ENCODE measurements at places on chromosomes 13 and 19. TPM values are rescaled to one million over a fixed set of nuclear protein-coding genes. Genes with fewer than 3 reads are reported as not detected.

The CNOT3 gene
- 29.1 TPM for total RNA-seq

The CAPN12 gene
- total RNA-seq = 2.9 TPM

The SBSN gene
- total RNA-seq = not detected

The ZNF135 gene
- total RNA-seq = 4.1 TPM

The TEKTIP1 gene
- total RNA-seq = 0.90 TPM

The DHDH gene
- not detected for total RNA-seq

The C19orf73 gene
- 0.81 TPM for total RNA-seq

The CDC16 gene
- 46.8 TPM for total RNA-seq

The ZNF665 gene
- total RNA-seq = 5.4 TPM

The HSPB6 gene
- total RNA-seq = 290 TPM

The SYDE1 gene
- 44.6 TPM for total RNA-seq

The DDX49 gene
- total RNA-seq = 28.9 TPM

The CEACAM16 gene
- total RNA-seq = not detected

The ATP1A3 gene
- total RNA-seq = not detected

DNA sequence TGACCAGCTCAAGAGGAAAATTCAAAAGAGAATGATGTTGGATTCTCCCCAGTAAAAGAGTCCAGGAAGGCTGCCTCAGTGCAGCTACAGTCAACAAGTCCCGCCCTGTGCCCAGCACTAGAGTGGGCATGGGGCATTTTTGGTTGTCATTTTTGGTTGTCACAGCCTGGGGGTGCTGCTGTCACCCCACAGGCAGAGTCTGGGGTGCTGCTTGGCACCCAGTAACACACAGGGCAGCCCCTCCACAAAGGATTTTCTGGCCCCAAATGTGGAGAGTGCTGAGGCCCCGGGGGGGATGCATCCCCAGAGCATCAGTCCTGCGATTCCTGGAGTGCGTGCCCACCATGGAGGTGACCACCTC is 28.2 kb upstream of the TMEM255B start:
- peak; percentile 69 for DNase-seq

- DNase-seq = no peak
Observed at GRCh38 chr13:67119481-67119894, 110.6 kb downstream of the PCDH9 start.

- DNase-seq = no peak
Observed at GRCh38 chr13:58452123-58452623, 820.6 kb downstream of the PCDH17 start.

GRCh38 chr13:110869805-110870706 is 44.8 kb downstream of the ANKRD10 start:
- DNase-seq = peak; percentile 97

GRCh38 chr19:1811472-1811894 is 593 bp downstream of the ATP8B3 start:
- DNase-seq = peak; percentile 88

DNA sequence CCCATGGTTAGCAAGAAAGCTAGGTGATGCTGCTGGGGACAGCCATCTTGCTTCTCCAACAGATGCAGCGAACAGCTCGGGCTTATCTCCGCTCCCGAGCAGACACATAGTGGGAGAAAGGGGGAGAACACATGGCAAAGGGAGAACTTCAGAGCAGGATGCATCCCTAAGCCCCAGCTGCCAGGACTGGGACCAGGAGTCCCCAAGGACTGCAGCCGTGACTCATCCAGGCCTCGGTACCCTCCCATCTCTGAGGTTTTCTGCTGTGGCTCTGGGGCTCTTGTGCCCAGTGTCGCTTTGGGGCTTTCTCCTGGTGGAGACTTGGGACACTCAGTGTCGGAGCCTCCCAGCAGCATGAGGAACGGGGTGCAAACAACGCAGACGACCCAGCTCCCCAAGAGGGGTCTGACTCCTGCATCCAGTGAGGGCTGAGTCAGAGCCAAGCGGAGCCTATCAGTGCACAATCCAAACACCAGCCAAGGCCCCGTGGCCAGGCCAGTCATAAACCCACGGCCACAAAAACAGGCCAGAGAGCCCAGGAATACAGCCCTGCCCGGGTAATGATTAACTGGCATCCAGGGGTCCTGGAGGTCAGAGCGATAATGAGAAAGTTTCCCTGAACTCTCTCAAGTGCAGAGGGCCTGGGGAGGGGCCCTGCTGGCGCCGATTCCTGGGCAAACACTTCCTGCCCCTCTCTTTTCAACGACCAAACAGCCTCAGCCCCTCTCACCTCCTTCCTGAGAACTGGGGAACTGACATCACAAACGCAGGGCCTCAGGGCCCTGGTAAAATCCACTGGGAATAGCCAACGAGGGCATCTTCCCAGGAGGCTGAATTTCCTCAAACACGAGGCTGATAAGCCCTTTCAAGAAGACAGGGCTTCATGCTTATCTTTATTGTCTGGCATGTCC is 202.9 kb downstream of the USP12 start:
- DNase-seq = peak; percentile 68

DNA sequence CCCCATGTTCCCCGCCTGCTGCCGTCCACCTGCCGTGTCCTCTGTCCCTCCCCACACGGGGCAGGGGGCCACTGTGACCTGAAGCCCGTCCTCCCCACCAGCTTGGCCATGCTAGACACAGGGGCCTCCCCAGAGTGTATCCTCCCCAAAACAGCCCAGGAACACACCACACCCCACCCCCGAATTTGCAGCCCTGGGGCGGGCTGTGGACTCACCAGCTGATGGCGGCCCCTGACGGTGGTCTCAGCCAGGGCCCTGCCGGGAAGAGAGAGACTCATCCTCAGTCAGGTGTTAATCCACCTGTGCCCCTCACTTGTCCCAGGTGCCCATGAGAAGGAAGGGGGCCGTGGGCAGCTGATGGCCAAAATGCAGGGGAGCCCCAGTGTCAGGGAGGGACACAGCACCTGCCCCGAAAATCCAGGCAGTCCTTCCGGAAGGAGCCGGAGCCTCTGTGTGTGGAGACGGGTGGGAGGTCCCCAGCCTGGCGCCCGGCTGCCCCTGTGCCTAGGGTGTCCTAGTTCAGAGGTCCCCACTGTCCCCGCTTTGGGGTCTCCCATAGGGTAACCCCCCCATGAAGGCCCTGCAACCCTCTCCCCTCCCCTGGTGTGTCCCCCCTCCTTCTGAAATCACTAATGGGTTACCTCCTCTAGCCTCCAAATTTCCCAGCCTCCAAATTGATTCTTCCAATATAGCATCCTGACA is 39.3 kb upstream of the TCF3 start:
- DNase-seq = no peak

DNA sequence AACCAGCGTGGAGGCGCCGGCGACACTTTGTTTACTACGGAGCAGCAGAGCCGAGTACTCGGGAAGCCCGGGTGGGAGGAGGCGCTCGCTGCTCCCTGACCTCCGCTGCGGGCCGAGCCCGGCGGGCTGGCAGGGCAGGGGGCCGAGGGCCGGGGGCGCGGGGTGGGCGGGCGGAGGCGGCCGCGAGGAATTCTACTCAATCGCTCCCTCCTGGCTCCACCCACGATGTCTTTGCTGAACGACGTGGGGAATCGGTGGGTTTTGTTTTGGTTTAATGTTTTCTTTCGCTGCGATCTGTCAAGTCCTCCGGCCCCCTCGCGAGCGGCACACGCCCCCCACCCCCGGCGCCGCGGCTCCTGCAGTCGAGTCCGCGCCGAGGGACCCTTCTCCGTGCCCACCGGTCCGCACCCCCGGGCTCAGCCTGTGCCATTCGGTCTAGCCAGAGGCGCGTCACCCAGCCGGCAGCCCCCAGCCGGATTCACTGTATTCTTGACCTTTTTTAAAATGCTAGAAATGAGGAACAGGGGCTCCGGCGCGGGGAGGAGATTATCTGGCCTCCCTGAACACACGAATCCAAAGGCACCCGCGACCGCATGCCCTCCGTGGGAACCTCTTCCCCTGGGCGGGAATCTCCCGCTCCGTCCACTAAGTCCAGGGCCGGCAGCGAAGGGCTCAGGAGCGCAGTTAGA is 636 bp upstream of the FOXO1 start:
- DNase-seq = peak; percentile 90

- no peak for DNase-seq
Observed at GRCh38 chr19:10339380-10339960, at the start of gene ICAM3. Gene ICAM3, minus strand, starts transcription at chr19:10339624. Its CDS starts 10 bp downstream, at chr19:10339614.

DNA sequence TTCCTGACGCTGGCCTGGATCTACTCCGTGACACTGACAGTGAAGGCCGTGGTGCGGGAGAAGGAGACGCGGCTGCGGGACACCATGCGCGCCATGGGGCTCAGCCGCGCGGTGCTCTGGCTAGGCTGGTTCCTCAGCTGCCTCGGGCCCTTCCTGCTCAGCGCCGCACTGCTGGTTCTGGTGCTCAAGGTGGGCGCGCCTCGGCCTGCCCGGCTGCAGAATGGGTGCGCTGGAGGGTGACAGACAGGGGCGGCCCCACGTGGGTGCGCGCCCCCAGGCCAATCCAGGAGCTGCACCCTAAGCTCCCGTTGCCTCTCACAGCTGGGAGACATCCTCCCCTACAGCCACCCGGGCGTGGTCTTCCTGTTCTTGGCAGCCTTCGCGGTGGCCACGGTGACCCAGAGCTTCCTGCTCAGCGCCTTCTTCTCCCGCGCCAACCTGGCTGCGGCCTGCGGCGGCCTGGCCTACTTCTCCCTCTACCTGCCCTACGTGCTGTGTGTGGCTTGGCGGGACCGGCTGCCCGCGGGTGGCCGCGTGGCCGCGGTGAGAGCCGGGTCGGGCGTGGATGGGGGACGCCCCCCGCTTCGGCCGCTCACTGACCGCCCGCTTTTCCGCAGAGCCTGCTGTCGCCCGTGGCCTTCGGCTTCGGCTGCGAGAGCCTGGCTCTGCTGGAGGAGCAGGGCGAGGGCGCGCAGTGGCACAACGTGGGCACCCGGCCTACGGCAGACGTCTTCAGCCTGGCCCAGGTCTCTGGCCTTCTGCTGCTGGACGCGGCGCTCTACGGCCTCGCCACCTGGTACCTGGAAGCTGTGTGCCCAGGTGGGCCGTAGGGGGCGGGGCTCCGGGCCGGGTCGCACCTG is 7.2 kb downstream of the ABCA7 start:
- no peak for DNase-seq

DNA sequence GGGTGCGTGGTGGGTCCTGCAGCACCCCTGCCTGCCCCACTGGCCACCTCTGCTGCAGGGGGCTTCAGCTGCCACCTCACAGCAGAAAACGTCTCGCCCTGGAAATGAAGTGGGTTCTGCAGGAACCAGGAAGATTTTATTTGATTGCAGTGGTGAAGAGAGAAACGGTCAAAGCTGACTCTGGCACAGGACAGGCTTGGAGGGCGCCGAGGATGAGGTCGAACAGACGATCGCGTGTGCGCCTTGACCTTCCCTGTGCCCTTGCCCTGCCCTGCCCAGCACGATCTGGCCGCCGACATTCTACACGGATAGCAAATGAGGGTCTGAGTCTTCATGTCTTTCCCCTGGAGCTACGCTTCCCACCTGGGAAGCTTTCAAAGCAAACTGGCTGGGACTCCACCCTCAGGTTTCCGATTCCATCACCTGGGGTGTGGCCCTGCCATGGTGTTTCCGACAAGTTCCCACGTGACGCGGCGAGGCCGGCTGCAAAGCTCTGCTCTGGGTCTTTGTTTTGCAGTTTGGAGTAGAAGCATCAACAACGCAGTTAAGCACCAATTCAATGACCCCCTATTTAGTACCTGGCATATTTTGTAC is 50.3 kb upstream of the TUBGCP3 start:
- DNase-seq = no peak

DNA sequence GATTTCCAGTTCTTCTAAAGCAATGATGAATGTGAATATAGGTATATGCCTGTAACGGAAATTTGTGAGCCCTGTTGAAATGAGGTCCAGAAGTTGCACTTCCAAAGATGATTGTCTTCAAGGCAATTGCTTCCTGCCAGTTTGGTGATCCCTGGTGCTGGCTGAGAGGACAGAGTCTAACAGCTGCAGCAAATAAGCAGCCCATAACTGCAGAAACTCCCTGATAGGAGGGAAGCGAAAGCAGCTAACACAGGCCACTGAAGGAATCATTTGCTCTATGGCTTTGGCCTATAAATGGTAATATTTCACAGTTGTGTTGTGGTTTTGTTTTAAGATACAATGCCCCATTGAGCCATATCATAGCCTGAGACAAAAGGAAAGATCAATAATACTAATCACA is 451.5 kb upstream of the MIR17HG start:
- no peak for DNase-seq

- DNase-seq = no peak
Observed at GRCh38 chr19:10751109-10751953, 33.5 kb downstream of the DNM2 start.

DNA sequence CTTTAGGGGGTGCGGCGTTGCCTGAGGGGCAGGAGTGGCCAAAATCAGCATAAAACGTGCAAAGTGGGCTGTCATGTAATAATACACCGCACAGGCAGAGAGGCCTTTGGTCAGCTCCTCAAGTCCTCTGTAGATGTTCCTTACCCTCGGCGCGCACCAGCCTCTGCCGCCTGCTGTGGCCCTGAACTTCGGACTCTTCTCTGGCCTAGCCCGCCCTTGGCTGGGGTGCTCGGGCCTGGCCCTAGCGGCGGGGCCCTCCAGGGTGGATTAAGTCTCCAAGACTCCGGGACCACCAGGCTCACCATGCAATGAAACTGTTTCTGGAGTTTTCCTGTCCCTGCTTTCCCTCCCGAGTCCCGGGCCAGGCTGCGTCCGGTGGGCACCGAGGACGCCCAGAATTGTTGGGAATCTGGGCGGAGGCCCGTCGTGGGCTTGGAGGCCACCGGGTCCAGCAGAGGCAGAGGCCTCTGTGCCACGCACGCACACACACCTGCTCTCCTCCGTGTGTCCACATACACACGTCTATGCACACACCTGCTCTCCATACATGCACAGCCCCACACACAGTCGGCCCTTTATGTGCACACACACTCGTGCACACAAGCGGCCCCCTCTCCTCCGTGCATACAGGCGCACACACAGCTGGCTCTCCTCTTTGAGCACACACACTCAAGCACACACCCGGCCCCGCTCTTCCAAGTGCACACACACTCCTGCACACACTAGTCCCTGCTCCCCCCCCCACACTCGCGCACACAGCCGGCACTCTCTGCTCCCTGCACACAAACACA is 1.5 kb upstream of the TFDP1 start:
- DNase-seq = peak; percentile 60

GRCh38 chr13:25192936-25193335 is 20.8 kb upstream of the AMER2 start:
- no peak for DNase-seq

GRCh38 chr19:57888560-57889231 is at the start of gene ZNF814:
Gene ZNF814, minus strand, starts transcription at chr19:57889037. Its CDS starts 235 bp downstream, at chr19:57888802.
- peak; percentile 92 for DNase-seq

- DNase-seq = no peak
Observed at GRCh38 chr13:53382008-53382407, 353.4 kb downstream of the OLFM4 start.

DNA sequence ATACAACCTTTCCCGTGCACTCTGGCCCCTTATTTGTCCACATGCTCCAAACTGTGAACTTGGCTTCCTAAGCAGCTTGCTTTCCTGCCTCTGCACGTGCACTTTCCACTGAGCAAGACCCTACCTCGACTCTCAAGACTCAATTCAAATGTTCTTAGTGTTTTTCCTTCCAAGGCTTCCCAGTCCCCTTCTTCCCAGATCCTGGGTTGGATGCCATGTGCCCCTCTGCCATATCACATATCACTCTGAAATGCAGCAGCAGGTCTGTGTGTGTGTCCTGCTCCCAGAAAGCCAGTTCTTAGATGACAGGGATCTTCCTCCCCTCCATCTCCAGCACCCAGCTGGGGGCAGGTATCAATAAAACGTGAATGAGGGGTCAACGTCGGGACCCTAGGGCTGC is 3.0 kb downstream of the ZNF557 start:
- DNase-seq = no peak

GRCh38 chr19:16541526-16542044 is 652 bp downstream of the CHERP start:
- no peak for DNase-seq

GRCh38 chr13:110680852-110681251 is 25.1 kb downstream of the CARS2 start:
- no peak for DNase-seq

- no peak for DNase-seq
Observed at GRCh38 chr13:92017737-92018136, 619.3 kb downstream of the GPC5 start.
